ENCODE measurements at places on chromosomes 1 and 21.

DNA sequence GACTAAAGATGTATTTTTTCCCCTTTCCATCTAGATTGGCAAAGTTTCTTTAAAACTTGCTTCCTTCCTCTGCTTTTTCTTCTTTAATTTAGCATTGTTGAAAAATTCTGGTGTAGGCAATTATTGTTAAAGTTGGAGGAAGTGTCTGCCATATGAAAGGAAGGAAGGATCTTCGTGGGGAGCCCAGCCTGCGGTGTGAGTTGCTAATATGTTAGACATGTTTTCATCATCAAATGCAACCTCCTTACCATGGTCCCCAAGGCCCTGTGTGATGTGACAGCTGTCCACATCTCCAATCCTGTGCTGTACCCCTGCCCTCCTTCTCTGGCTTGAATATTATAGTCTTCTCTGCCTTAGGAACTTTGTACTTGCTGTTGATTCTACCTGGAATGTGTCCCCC is 81.0 kb upstream of the ZBTB18 start:
- no peak for DNase-seq

- no peak for DNase-seq
These were observed 54.9 kb downstream of the PATJ start for GRCh38 chr1:61797045-61797755.

GRCh38 chr1:153728305-153729066 is 636 bp downstream of the INTS3 start:
- DNase-seq = peak; percentile 43

- DNase-seq = no peak
These were observed 72.1 kb downstream of the DNM3 start for GRCh38 chr1:171913385-171913784.

- no peak for DNase-seq
These were observed 339 bp downstream of the LHX4 start for GRCh38 chr1:180230416-180230790.

DNA sequence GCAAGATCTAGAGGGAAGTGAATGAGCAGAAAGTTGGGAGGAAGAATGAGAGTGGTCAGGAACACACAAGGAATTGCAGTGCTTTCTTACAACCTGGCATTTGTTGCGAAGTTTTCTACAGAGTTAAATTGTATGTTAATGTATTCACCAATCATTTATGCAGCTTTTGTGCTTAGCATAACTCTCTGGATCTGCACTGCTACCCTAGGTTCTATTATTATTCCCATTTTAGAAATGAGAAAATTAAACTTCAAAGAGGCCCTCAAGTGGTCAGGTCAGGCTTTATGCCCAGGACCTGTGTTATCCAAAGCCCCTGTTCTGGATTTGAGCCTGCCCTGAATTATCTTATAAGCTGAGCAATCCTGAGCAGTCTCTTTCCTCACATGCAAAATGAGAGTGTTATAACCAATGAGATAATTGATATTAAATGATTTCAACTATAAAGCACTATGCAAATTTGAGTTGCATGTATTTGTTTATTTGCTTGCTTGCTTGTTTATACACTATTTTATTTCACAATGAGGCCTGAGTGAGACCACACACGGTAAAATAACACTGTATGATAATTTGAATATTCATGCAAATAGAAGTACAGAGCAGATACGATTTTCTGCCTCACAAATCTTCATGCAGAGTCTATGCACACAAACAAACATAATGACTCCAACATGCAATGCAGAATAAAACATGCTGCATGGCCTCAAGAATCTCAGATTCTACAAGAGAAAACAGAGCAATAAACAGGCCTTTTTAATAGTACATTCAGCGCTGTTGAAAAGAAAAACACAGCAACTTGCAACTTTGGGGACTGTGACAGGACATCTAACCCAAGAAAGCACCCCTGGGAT is 323.0 kb downstream of the PLPP3 start:
- DNase-seq = no peak

DNA sequence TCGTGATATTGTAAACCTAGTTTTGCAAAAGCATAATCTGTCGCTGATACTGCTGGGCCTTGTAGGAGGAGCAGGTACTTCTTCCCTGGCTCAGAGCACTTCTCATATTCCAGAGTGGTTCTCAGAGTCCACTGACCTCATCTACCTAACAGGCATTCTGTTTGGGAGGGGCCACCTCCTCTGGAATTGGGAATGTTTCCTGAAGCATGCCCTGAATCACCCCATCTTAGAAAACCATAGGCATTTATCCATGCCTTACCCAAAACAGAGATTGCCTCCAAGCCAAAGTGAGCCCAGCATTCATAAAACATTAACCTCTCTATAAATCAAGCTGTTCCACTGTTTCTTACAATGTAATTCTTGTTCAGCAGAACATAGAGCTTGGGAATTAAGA is 35.1 kb downstream of the SLC44A3 start:
- DNase-seq = no peak

DNA sequence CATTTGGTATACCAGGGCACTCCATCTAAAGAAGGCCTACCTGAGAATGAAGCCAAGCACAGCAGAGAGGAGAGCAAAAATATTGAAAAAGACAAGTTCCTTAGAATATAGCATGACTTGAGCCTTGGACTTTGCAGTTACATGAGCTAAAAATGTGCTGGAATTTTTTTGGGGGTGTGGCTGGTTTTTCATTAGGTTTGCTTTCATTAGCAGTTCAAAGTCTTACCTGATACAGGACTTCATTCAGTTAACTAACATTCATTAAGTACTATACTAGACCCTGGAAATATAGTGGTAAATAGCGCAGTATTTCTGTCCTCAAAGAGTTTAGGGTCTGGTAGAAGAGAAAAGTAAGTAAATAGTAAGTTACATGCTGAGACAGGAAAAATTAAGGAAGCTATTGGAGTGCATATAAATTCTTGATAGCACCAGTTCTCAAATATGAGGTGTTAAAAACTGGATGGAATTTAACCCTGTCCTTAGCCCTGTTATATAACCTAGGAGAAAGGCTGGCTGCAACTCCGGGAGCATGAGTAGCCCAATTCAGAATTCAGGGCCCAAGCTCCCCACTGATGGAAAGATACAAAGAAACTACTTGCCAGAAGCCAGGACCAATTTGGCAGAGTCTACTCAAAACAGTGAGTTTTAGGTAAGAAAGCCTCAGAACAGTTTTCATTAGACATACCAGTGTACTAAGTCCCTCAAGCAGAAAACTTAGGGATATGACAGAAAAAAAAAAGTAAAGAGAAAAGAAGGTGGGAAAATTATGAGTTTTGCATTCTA is 3.1 kb upstream of the DOCK7 start:
- no peak for DNase-seq

GRCh38 chr1:43836267-43836951 is 97.2 kb upstream of the ARTN start:
- peak; percentile 65 for DNase-seq

GRCh38 chr1:205199090-205199930 is 12.2 kb downstream of the DSTYK start:
- DNase-seq = peak; percentile 51

- peak; percentile 94 for DNase-seq
These were observed at the start of gene S100A4 for GRCh38 chr1:153545067-153546055. Gene S100A4, minus strand, starts transcription at chr1:153545806. Its CDS starts 1,012 bp downstream, at chr1:153544794.

DNA sequence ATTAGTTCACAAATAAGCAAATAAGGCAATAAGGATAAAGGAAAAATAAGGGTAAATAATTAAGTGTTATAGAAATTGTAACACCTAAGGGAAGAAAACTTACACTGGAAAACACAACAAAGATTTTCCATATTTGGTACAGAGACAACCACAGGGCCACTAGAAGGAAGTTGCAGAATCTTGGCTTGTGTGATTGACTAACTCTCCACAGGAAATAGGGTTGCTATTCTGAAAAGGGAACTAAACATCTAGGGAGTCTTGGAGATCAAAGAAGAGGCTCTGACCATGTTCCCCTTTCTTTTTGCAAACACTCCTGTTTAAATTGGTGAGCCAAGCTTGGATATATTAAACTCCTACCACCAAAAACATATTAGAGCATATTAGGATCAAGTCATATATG is 59.1 kb downstream of the APCS start:
- no peak for DNase-seq

DNA sequence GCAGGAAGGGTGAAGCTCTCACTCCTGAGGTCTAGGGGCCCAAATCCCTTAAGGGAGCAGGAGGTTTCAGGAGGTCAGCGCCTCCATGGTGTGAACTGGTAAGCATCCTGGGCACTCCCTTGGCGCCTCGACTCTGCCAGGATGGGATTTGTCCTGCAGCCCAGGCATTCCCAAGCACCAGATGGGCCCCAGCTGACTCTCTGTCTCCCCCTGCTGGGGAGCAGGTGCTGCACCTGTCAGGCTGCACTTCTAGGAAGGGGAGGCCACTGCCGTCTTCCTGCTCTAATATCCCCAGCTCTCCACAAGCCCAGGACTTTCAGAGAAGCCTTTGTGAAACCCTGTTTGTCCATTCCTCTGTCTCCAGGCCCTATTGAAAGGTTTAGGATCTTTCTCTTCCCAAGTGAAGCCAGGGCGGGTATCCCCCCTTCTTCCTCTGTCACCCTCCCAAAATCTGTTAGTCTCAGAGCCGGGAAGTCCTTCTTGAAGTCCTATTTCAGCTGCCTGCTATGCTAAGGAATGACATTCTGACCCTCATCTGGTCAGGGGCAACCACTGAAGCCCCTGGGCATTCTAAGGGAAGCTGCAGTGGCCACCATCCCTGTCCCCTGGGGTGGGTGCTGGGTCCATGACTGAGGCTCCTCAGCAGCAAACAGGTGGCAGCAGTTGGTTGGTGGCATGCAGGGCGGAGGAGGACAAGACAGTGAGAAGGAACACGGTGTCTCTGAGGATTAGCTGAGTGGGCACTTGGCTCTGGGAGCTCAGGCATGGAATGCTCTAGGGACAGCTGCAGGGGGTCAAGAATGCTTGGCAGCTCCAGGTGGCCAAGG is 3.2 kb downstream of the MYBPH start:
- peak; percentile 64 for DNase-seq

- DNase-seq = no peak
These were observed 323.4 kb downstream of the LTN1 start for GRCh38 chr21:28669321-28669720.

GRCh38 chr1:245986404-245987218 is 520.5 kb downstream of the SMYD3 start:
- DNase-seq = no peak

DNA sequence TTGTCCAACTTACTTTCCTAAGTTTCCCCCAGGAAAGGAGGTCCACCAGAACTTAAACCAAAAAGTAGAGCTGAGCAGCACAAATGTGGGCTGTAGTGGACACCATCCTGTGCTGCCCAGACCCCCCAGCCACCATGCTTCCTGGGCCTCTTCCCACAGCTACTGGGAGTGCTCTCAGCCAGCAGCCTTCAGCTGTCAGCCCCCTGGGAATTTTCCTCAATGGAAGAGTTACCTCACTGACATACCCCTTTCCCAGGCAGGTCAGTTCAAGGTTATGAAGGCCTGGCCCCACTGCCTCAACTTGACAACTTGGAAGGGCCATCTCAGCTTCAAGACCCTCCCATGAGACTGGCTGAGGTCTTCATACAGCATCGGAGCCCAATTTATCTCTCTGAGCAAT is 47.7 kb downstream of the CDCP2 start:
- no peak for DNase-seq

DNA sequence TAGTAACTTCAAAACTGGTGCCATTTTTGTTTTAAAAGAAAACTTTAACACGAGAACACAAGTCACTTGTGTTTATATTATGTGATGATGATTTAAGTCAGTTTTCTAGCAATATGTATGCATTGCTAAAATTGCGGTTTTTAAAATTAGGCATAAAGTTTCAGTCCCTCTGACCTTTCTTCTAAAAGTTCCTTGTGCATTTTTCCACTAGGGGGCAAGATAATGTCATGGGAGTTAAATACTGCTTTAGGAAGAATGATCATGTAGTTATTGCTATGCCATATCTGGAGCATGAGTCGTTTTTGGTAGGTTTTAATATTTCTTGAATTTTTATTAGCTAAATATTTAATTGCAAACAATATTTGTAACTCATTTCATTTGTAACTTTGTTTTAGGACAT is 10.7 kb downstream of the CDC7 start:
- no peak for DNase-seq

DNA sequence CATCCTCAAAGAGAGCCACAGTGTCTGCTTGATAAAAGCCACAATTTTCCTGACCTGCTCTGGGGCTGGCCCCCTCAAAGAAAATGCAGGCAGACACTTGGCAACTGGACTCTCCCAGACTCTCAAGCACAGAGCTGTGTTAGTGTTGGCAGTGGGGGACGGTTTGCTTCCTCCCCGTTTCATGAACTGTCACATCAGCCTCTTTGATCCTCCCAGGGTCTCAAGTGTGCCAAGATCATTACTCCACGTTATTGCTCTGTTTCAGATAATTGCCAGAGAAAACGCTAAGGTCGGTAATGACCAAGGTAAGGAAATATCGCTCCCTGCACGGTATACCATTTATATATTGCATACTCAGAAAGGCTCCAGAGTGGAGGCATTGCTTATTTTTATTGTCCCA is 138.8 kb downstream of the NTMT2 start:
- no peak for DNase-seq

DNA sequence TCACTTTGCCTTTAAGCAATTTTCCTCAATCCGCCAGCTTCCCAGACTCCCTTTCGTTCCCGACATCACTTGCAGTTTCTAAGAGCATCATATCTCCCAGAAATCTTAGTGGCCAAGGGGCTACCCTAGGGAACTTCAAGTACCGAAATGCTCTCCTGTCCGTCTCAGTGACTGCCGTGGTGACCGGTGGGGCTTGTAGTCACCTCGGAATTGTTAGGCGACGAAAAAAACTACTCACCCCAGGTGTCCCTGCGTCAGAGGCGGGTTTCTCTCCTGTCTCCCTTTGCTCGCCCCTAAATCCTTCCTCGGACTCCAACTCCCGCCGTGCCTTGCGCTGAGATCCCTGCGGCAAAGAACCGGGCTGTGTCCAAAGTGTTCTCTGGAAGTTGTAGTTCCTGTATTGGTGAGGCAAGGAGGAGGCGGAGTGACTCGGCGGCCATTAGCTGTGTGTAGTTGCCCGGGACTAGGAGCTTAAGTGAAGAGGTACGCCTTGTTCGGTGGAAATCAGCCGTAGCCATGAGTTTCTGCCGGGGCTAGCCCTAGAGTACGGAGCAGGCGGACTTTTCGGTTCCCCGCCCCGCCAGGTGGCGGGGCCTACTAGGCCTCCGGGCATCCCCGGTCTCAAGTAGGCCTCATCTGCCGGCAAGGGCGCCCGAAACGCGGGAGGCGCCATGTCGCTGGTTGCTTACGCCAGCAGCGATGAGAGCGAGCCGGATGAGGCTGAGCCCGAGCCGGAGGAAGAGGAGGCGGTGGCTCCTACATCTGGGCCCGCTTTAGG is at the start of gene PRCC:
Gene PRCC, plus strand, starts transcription at position 435 of the 778 bp plus-strand sequence. Its CDS starts 237 bp downstream, at position 672.
- peak; percentile 93 for DNase-seq

GRCh38 chr1:105914403-105914802 is 1142.1 kb upstream of the PRMT6 start:
- DNase-seq = no peak

DNA sequence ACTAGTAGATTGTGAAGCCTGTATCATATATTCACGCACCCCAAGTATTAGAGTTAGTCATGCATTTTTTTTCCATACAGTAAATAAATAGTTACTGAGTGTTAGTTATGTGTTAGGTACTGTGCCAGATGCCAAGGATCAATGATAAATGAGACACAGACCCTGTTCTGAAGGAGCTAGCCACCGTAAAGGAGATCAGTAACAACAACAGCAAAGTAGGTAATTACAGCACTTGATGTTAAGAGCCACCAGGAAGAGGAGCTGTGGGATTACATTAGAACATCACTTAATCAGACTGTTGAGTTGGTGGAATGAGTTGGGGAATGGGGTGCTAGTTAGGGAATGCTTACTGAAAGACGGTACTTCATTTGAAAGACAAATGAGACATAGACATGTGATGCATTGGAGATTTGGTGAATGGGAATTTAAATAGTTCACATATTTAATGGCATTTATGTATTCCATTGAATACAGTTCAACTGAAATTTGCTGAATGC is 21.0 kb downstream of the PRKAA2 start:
- no peak for DNase-seq

All from stimulated activated CD4-positive, alpha-beta T cell treated with anti-CD3 and anti-CD28 coated beads, Interleukin-2, amount 100 ng/mL, for 24 hours (primary cell).